ENCODE measurements at places on chromosomes 4 and X.
A peak's percentile ranks its signal among the peaks of the same experiment; 100 is the strongest.

DNA sequence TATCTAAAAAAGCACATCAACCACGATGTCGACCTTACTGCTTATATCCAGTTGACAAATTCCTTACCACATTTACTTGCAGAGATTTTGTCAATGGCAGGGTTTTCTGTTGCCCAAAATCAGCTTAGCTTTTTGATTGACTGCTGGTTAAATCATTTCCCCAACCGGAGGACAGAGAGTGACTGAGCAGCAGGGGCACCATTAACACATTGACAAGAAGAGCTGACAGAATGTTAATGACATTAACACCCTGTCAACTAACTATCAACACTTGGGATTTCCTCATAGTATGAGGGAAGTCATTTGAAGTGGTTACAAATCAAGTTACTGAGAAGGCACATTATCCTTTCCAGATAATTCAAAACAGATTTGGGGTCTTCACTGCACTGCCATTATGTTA is 368.4 kb downstream of the RPA4 start:
- no peak for DNase-seq

- DNase-seq = no peak
Measured at GRCh38 chrX:150790021-150790420, 96.8 kb downstream of the MTMR1 start.

GRCh38 chr4:105191621-105192210 is 45.0 kb downstream of the TET2 start:
- DNase-seq = peak; percentile 84

- peak; percentile 39 for DNase-seq
Measured at GRCh38 chr4:28557755-28558154, 1697.1 kb downstream of the STIM2 start.

DNA sequence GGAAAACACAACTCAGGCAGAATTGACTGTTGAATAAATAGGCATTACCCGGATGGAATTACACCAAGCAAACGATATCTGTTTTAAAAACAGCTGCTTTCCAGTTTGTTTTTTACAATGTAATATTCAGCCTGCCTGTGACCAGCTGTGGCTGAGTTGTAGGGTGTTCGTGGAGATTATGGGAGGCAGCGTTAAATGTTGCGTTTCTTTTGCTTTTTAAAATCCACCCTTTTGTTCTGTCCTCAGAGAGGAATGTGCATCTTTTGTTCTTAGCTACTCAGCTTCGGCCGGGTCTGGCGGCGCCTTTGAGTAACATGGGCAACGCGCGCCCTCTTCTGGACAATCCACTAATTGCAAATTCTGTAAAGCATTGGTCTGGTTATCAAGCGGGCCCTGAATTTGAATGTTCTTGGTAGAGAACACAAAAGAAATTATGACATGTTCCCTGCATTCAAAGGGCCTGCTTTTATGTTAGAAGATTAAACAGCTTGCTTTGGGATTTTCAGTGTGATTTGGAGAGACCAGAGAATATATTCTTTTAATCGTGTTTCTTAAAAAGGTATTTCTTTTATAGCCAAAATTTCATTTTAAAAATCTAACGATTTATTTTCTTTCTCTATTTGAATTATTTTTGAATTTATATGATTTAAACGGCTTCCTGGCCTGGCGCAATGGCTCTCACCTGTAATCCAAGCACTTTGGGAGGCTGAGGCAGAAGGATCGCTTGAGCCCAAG is 76.3 kb upstream of the TRIM2 start:
- DNase-seq = peak; percentile 78

Measured in inflammatory macrophage treated with lipopolysaccharide for 4 hours (primary cell).